Hematopoietic multipotent progenitor cell treated with erythropoietin and hydrocortisone succinate and interleukin-3 and kit ligand, for 4 days (in vitro differentiated cells): ENCODE measurements at places on chromosomes 16 and 17.

GRCh38 chr16:65961476-65962143 is 404.9 kb upstream of the CDH5 start:
- DNase-seq: no peak

GRCh38 chr17:77451245-77451893 is 310.6 kb downstream of the SEC14L1 start:
- peak; percentile 80 for DNase-seq

DNA sequence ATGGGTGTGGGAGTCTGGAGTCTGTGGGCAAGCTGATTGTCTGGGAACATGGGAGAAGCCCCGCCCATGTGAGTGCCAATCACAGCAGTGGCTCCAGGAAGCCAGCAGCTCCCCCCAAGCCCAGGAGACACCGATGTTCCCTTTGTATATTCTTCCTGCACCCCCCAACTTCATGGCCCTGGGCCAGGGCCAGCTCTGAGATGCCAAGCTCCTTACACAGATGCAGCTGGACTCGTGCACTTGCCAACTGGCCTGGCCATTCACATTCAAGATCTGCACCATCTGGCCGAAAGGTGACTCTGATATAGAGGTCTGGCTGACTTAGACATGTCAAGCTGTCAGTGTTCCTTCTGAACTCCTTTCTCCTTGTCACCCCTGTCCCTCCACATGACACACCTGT is 50.5 kb downstream of the CACNG5 start:
- DNase-seq: no peak

DNA sequence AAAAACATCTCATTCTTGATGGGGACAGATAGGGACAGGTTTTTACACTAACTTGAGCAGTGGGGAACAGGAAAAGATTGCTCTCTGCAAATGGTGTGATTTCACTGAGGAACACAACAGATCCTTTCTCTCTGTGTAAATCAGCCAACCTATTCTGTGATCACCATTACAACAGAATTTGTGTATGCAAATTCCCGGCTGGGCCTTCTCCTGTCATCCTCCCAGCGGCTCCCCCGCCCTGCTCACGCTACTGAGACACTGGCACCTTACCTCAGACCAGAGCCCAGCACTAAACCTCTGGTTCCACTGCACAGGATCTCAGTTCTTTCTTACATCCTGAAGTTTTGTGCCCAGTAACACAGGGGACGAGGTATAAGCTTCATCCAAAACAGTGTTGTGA is 97.0 kb upstream of the FA2H start:
- no peak for DNase-seq

- peak; percentile 20 for DNase-seq
Observed at GRCh38 chr16:57041182-57042156, 50.9 kb upstream of the CPNE2 start.

DNA sequence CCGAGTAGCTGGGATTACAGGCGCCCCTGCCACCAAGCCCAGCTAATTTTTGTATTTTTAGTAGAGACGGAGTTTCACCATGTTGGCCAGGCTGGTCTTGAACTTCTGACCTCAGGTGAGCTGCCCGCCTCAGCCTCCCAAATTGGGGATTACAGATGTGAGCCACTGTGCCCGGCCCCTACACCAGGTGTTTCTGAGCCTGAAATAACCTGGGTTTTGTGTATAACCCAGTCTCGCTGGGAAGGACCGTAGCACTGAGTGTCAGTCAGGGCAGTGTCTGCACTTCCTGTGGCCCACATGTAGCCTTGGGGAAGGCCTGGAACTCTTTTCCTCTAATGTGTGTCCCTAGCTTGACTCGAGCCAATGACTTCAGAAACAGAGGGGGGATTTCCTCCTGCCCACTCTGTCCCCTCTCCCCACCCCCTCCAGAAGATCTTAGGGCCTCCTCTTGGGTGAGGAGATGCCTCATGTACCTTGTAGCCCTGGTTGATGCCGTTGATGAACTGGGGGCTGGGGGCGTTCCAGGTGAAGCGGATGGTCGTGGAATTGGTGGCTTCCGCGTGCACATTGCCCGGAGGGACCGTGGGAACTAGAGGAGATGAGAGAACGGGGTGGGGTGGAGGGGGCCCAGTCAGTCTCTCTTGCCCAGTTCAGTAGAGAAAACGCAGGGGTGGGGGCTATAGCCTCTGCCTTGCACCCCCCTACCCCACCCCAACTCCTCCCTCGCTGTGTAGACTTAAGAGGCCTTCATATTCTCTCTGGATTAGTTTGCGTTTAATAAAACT is 102.6 kb upstream of the CDC42EP4 start:
- DNase-seq: no peak

- DNase-seq: no peak
Observed at GRCh38 chr16:76656994-76657393, 379.8 kb downstream of the CNTNAP4 start.

GRCh38 chr16:67378642-67379041 is 14.7 kb downstream of the TPPP3 start:
- DNase-seq: no peak

DNA sequence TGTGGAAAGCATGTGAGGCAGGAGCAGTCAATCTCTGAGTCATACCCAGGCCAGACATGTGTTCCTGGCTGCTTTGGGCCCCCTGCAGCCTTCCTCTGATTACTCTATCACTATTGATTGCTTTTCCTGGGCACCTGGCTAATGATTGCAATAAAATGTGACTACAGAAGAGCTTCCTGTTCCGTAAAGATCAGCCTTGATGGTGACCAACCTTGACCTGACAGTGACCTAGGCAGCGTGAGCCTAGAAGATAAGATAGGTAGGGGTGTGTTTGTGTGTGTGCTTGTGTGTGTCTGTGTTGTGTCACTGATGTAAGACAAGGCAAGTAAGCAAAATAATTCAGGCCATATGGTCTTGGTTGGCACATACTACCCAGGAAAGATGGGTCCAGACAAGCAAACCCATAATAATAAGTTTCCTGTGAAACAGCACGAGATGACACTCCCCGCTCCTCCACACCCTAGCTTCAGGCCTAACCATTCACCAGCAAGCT is 367.7 kb upstream of the CDH11 start:
- no peak for DNase-seq

- peak; percentile 98 for DNase-seq
Observed at GRCh38 chr17:74748529-74749278, at the start of gene NHERF1. NHERF1 (plus strand) TSS chr17:74748628; CDS start chr17:74748847, 219 bp downstream.

- DNase-seq: no peak
Observed at GRCh38 chr17:57016764-57017116, 38.8 kb downstream of the SCPEP1 start.

- peak; percentile 98 for DNase-seq
Observed at GRCh38 chr17:27986805-27987684, 55.4 kb upstream of the NLK start.

DNA sequence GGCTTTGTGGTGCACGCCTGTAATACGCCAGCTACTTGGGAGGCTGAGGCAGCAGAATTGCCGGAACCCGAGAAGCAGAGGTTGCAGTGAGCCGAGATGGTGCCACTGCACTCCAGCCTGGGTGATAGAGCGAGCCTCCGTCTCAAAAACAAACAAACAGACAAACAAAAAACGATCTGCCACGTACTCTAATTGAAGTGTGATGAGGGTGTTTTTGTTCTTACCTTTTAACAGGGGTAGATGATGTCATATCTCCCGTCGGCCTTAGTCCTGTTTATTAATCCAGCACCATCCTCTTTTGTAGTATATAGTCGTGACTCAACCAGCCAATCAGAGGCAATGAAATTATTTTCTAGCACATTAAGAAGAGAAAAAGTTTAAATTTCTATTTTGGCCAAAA is 58.5 kb downstream of the IQCK start:
- DNase-seq: no peak

- DNase-seq: peak; percentile 72
Observed at GRCh38 chr16:19375561-19376158, 42.0 kb upstream of the TMC5 start.

- peak; percentile 61 for DNase-seq
Observed at GRCh38 chr16:2339521-2340484, 725 bp downstream of the ABCA3 start.

GRCh38 chr16:72501739-72502593 is 330.0 kb upstream of the PMFBP1 start:
- DNase-seq: peak; percentile 86

GRCh38 chr17:8225813-8226535 is 15.6 kb upstream of the AURKB start:
- DNase-seq: peak; percentile 90

DNA sequence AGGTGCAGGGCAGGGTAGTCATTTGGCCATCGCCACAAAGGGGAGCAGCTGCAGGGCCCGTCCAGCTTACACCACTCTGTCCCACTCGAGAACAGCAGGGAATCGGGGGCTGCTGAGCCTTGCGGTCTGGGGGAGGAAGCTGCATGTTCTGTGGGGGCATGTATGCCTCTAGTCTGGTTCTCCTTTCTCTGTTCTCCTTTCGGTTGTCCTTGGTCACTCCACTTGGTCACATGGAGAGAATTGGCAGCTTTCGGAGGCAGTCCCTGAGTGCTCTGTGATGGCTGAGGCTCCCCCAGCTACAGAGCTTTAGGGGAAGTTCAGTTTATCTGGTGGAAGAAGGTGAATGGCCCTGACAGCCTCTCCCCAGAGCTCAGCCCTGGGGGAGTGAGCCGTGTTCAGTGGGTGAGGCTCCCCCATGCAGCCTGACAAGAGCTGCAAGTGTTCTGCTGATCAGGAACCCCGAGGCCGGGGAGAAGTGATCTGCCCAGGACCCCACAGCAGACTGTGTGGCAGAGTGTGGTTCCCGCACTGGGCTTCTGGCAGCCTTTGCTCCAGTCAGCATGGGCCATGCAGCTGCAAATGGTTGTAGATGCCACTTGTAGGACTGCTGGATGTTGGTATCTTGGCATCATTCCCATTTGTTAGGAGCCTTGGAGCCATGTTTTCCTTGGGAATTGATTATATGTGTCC is 22.3 kb upstream of the SMPD3 start:
- DNase-seq: peak; percentile 90

GRCh38 chr17:76969598-76970172 is 101.5 kb downstream of the MGAT5B start:
- DNase-seq: no peak

DNA sequence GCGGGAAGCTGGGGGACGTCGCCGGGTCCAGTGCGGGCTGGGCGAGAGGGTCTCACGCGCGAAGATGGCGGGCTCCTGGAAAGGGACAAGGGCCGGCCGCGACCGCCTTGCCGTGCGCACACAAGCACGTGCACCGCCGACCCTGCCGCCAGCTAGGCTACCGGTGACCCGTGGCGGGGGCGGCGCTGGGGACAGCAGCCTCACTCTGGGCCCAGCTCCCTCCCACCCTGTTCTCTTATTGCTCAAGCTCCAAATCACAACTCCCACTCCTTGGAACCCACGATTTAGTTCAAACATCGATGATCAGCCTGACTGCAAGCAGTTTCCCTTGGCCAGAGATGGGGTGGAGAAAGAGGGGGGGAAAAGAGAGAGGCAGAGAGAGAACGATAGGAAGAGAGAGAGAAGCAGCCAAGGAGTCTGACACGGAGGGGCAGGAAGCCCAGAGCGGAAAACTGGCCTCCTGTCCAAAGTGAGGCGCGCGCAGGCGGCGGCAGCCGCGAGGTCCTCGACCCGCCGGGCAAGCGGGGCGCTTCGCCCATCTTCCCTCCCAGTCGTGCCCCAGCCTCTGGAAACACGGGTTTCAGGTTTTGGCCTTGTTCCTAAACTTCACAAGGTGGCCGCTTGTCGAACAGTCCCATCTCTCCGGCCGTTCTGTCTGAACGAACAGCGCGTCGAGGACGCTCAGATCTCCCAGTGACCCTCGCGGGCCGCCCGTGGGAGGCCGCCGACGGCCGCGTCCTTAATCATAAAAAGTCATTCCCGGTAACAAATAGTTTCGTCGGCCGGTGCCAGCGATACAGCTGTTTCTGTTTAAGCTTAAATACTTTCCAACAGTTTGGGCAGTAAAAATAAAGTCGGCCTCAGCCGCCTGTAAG is 1.7 kb upstream of the CBX8 start:
- no peak for DNase-seq

GRCh38 chr17:61731330-61731729 is 132.0 kb downstream of the BRIP1 start:
- DNase-seq: no peak

GRCh38 chr16:5575646-5576245 is 478.2 kb upstream of the EEF2KMT start:
- DNase-seq: no peak

GRCh38 chr17:43388359-43389045 is 10.3 kb upstream of the ARL4D start:
- DNase-seq: peak; percentile 96

GRCh38 chr16:55010492-55011160 is 80.0 kb downstream of the IRX5 start:
- DNase-seq: no peak

GRCh38 chr17:49315551-49316257 is 46.3 kb downstream of the ZNF652 start:
- DNase-seq: peak; percentile 94

- DNase-seq: no peak
Observed at GRCh38 chr17:422196-422930, 69.8 kb upstream of the RPH3AL start.

- no peak for DNase-seq
Observed at GRCh38 chr16:8283195-8283594, 307.1 kb downstream of the TMEM114 start.

DNA sequence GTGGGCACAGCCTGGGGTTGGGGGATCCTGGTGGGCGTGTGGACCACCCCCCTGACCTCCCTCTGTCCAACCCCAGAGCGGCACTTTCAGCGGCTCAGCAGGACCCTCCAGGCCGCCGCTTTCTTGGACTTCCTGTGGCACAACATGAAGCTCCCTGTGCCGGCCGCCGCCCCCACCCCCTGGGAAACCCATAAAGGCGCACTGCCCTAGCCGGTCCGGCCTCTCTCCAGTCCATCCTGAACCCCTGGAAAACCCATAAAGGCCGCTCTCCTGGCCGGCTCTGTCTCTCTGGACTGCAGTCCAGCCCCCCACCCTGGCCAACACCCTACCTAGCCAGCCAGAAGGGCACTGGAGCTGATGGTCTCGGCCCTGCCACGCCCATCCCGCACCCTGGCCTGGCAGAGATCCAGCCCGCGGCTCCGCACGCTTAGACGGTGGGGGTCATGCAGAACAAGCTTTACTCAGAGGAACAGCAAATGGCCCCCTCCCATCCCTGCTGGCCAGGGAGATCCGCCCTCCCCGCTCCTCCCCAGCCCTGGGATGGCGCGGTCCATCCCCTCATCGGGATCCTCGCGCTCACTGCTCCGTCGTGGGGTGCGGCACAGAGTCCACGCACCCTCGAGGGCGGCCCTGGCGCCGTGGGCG is 2.7 kb downstream of the NOXO1 start:
- DNase-seq: no peak
